Glomerular endothelial cell (primary cell): ENCODE measurements at places on chromosomes 7 and 10.

- DNase-seq: no peak
These were observed 34.3 kb upstream of the ARL4A start for GRCh38 chr7:12653110-12653509.

DNA sequence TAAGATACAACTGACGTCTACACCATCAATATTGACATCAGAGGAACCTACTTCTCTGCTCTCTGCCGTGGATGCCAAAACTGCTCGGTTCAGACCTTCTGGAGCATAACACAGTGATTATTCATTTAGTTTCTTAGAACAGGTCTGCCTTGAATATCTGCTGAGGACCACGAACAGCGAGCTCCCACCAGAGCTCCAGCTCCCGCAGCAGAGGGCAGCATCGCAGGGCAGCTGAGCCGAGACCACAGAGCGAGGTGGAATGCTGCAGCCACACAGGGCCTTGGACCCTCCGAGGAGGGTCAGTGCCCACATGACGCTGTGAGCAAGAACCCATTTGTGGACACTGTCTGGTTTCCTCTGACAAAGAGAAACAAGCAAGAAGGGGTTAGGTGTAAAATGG, 6.8 kb downstream of the VIPR2 start:
- no peak for DNase-seq

GRCh38 chr10:21260506-21261149, 264.9 kb downstream of the SKIDA1 start:
- no peak for DNase-seq

DNA sequence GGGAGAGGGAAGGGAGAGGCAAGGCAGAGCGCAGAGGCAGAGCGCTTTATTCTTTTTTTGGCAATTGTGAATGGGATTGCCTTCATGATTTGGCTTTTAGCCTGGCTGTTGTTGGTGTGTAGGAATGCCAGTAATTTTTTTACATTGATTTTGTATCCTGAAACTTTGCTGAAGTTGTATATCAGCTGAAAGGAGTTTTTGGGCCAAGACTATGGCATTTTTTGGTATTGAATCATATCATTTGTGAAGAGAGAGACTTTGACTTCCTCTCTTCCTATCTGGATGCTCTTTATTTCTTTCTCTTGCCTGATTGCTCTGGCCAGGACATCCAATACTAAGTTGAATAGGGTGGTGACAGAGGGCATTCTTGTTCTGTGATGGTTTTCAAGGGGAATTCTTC, 291.3 kb downstream of the REEP3 start:
- no peak for DNase-seq

DNA sequence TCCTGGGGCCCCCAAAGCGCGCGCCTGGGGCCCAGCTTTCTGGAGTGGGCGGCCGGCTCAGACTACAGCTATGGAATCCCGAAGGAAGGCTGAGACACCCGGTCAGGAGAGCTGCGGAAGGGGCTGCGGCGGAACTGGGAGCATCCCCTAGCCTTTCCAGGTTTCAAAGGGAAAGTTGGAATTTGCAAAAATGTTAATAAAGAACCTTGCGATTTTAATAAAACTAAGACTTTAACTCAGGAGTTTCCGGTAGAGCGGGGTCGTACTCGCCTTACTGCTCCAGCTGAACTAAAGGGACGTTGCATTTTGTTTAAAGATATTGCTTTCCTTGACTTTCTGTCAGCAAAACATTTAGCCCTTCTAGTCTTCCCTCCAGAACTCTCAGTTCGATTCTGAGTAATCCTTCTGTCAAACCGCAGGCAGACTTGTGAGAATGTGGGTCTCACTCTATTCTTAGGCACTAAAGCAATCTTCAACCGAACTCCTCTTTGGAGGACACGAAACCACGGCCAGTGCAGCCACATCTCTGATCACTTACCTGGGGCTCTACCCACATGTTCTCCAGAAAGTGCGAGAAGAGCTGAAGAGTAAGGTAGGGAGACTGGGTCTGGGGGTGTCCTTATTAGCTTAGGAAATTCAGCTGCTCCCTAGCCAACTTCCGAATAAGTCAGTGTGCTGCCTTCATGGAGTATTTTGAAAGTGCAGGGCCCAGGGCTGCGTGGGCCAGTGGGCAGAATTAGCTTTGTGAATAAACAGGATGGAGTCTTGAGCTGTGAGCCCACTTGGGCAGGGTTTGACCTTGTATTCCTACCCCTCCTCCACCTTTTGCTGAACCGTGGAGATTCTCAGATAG, 1.9 kb downstream of the CYP26A1 start:
- no peak for DNase-seq

- no peak for DNase-seq
These were observed 140.1 kb downstream of the PLXNA4 start for GRCh38 chr7:132436121-132436520.

- no peak for DNase-seq
These were observed 51.1 kb downstream of the DPYSL4 start for GRCh38 chr10:132237871-132238270.

DNA sequence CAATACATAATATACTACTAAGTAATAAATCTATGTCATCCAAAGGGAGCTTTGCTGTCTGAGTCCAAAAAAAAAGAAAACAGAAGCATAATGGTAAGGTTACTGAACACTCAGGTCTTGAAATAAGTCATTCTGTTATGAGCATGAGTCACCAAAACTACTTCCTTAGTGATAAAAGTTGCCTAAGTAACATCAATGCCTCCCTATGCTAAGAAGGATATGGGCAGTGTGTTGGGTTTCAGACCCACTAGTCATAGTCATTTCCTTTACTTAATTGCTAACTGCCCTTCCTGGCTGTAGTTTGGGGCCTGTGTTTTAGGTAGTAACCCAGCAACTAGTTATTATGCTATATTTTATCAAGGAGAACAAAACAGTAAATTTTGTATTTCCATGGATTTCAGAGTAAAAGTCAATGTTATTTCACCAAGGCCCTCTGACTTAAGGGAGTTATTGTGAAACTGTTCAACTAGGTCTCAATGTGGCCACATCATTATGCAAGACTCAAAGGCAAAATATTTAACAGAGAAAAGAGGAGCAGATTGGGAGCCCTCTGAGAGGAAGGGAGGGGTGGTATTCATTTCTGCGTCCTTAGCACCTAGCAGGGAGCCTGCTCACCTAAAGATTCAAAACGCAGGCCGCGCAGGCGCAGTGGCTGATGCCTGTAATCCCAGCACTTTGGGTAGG, 11.7 kb upstream of the VIM start:
- peak; percentile 100 for DNase-seq

GRCh38 chr10:122665329-122665860, 34.3 kb downstream of the C10orf120 start:
- no peak for DNase-seq

DNA sequence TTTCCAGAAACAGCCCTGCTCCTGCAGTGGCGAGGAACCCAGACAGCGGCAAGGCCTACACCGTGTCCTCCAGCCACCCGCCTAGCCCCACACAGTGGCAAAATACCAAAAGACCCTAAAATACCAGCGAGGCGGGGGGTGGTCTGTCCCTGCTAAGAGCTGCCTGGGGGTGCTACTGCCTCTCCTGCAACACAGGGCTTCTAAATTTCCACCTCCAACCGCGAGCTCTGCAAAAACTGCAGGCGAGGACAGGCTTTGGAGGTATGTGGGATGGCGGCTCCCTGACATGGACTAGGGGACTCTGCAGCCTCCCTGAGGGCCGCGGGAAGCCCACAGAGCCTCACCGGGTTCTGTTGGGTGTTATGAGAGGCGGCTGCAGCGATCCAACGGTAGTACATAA, 122.3 kb downstream of the WDR37 start:
- DNase-seq: no peak

DNA sequence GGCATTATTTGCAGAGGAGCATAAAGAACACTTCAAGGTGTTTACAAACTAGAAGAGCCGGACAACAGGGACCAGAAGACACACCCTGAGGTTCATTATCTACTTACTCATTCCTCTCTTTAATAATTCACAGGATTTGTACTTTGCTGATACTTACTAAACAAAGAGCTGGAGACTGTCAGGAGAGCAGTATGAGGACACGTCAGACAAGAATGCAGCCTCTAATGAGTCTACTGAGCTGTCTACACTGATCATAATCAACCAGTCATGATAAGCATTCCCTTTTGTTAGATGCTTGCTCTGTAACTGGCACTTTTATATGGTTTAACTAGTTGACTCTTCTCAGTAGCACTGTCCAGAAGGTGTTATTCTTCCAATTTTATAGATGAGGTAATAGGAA, 243.3 kb upstream of the CDC14C start:
- no peak for DNase-seq

DNA sequence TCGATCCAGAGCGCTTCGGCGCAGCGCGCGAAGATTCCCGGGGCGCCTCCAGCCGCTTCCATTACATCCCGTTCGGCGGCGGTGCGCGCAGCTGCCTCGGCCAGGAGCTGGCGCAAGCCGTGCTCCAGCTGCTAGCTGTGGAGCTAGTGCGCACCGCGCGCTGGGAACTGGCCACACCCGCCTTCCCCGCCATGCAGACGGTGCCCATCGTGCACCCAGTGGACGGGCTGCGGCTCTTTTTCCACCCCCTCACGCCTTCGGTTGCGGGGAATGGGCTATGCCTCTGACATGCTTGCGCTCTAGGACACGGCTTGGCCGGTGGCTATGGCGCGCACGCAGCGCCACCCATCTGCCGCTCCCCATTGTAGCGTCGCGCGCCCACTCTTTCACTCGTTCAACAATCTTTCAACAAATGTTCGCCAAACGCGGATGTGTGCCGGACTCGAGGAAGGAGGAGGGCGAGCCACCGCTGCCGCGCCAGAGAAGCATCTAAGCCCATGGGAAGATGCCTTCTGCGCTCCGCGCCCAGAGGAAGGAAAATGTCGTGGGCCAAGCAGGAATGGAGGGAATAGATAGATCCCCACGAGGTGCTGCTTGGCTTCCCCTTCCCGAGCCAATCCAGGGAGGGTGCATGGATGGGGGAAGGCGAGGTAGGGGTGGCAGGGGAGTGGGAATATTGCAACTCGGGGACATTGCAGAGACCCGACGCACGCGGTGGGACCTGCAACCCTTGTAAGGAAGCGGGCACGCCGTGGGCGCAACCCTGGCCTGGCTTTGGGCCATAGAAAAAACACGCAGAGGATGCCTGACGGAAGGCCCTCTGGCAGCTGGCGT, 5.1 kb upstream of the CYP26A1 start:
- no peak for DNase-seq

DNA sequence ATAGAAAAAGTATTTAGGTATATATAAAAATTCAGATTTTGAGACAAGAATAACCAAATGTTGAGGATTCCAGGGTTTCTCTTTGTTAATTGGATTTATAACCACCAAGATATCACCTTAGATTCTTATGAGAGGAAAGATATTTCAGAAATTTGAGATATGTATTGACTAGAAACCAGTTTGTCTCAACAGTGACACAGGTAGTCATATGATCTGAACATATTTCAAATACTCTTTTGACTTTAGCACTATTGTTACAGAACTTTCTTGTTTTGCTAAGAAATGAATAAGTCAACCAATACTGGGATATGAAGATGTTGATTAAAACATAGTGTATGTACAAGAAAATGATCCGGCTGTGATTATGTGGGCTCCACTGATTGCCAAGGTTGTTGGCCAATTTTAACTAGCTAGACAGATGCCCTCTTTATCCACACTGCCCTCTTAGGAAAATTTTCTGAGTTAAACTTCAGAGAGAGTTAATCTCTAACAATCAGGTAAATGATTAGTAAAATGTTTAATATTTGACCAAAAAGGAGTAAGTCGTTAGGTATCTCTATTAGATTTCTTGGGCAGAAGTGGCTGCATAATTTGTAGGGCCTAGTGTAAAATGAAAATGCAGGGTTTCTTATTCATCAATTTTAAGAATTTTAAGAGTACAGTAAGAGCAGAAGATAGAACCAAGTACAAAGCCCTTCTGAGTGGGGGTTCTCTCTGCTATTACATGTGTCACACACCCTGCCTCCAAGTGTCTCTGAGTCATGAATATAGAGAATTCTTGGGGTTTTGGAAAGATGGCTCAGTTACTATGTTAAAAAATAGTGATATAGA, 376.0 kb downstream of the TFEC start:
- DNase-seq: no peak

- no peak for DNase-seq
These were observed 1079.6 kb upstream of the C7orf33 start for GRCh38 chr7:147510923-147511322.

GRCh38 chr10:28577506-28577905, 44.6 kb downstream of the WAC start:
- no peak for DNase-seq

DNA sequence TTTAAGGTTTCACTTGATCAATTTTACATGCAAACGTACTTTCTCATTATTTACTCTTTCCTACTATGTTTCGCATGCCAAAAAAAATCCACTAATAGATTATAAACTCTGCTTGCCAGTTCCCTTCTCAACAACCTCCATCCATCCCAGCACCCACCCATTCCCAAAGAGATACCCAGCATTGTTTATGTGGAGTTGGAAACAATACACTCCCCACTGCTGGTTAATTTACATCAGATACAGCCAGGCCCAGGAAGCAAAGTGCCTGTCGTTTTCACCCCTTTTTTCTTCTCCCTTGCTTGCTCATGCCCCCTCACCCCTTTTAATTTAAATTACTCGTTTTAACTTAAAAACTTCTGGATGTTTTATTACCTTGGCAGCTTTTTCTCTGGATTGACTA, 59.9 kb downstream of the HIBADH start:
- no peak for DNase-seq

DNA sequence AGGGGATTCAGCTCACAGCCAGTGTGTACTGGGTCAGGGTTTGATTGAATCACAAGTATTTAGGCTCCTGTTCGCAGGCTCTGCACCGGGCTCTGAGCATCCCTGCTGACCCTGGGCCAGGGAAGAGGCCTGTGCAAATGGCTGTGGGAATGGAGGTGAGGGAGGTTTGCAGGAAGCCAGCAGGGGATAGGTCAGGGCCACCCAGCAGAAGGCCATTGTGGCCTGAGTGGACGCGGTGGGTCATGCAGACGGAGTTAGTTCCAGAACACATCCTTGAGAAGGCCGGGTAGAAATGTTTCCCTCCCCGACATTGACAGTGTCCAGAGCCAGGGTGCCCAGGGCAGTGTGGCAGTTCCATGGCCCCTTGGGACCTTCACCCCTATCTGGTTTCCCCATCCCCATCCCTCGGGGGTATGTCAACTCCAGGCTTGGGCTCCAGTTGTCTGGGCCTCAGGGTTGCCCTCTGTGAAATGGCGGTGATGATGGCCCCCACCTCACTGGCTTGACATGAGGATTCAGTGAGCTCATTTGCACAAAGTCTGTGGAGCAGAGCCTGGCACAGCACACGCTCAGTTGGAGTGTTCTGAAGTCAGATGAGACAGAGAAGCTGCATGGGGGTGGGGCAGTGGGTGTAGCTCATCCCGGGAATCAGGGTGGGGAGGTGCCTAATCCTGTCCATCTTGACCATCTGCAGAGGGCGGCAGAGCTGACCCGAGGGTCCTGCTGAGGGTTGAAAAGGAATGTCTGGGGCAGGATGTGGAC, 107.6 kb downstream of the ADCY1 start:
- no peak for DNase-seq

- no peak for DNase-seq
These were observed 1082.4 kb downstream of the KCNMA1 start for GRCh38 chr10:76555067-76555670.

DNA sequence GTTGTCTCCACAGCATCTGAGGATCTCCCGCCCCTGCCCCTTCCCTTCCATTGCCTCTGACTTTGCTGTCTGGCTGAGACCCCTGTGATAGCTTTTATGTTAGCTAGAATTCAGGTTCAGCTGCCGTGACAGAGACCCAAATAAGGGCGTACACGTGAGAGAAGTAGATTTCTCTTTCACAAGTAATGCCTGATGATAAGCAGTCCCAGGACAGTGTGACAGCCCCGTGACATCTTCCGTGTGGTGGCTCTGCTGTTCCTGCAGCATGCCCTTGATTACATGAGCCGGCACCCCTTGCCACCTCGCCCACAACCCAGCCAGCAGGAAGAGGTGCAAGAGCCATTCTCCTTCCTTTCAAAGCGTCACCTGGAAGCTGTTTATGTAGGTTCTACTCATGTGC, 130.9 kb upstream of the PODXL start:
- no peak for DNase-seq
